Stimulated activated CD8-positive, alpha-beta memory T cell treated with anti-CD3 and anti-CD28 coated beads, Interleukin-4, amount 100 ng/mL, for 1 hour (primary cell): ENCODE measurements at places on chromosomes 5 and 9.

- DNase-seq, result no peak
These were observed 123.4 kb upstream of the LRRTM2 start for GRCh38 chr5:138998521-138998920.

DNA sequence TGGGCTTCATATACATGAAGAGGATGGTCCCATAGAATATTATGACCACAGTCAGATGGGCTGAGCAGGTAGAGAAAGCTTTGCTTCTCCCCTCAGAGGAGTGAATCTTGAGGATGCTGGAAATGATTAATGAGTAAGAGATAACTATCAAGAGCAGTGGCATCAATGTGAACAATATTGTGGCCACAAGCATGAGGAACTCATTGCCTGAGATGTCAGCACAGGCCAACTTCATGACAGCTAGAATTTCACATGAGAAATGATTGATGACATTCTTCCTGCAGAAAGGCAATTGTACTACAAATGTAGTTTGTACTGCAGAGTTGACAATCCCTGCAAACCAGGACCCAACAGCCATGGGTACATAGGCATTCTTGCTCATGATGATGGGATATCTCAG is 586 bp downstream of the OR13C9 start:
- DNase-seq, result no peak

DNA sequence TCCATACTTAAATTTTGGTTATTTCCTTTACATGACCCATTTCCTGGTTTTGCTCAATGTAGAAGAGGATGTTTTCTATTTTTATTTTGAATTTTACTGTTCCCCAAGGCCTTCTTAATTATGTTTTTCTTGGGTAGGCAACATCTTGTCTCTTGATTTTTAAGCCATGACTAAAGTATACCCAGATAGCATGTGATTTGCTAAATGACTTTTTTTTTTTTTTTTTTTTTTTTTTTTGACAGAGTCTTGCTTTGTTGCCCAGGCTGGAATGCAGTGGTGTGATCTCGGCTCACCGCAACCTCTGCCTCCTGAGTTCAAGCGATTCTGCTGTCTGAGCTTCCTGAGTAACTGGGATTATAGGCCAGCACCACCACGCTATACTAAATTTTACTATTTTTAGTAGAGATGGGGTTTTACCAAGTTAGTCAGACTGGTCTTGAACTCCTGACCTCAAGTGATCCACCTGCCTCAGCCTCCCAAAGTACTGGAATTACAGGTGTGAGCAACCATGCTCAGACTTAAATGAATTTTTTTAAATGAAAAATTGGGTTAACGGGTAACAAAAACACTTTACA is 198.6 kb upstream of the DAB2 start:
- DNase-seq, result no peak

DNA sequence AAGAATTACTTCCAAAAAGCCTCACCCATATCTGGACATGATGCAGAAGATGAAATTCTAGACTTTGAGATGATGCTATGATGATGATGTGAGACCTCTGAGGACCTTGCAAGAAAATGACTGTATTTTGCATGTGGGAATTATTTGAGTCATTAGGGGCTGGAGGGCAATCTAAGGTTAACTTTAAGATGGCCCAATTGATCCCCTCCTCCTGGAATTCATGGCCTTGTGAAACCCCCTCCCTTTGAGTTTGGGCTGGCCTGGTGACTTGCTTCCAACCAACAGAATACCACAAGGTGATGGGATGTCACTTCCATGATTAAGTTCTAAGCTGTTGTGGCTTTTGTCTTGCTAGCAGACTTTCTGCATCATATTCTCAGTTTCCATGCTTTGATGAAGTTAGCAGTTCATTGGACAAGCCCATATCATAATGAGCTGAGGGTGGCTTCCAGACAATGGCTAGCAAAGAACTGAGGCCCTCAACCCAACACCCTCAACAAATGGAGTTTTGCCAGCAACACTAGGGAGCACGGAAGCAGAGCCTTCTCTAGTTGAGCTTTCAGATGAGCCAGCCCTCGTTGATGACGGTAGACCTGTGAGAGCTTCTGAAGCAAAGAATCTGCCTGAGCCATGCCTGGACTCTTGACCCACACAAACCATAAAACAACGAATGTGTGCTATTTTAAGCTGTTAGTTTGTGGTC is 7.4 kb upstream of the AMACR start:
- DNase-seq, result no peak

- DNase-seq, result no peak
These were observed 376.1 kb downstream of the BRINP1 start for GRCh38 chr9:118992813-118993794.

GRCh38 chr5:113488645-113489184 is 462 bp upstream of the MCC start:
- DNase-seq, result no peak

DNA sequence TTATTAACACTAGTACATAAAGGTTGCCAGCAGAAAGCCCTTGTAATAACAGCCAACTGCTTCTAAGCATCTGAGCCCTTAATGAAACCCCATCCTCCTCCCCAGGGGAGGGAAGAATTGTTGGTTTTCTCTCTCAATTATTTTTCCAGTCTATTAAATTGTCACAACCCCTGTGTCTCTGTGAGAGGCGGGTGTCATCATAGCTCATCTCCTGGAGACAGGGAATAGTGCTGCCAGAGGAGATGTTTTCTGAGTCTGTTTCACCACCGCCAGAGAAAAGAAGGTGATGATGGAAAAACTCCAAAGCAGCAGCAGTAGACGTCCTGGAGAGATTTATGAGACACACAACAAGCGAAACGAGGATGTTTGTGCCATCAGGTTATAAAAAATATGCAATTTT is 271.1 kb upstream of the NMUR2 start:
- no peak for DNase-seq
